Amniotic stem cell (primary cell): ENCODE measurements at places on chromosomes 7 and 10.

GRCh38 chr7:106220307-106220706 is 64.5 kb downstream of the NAMPT start:
- DNase-seq, result no peak

DNA sequence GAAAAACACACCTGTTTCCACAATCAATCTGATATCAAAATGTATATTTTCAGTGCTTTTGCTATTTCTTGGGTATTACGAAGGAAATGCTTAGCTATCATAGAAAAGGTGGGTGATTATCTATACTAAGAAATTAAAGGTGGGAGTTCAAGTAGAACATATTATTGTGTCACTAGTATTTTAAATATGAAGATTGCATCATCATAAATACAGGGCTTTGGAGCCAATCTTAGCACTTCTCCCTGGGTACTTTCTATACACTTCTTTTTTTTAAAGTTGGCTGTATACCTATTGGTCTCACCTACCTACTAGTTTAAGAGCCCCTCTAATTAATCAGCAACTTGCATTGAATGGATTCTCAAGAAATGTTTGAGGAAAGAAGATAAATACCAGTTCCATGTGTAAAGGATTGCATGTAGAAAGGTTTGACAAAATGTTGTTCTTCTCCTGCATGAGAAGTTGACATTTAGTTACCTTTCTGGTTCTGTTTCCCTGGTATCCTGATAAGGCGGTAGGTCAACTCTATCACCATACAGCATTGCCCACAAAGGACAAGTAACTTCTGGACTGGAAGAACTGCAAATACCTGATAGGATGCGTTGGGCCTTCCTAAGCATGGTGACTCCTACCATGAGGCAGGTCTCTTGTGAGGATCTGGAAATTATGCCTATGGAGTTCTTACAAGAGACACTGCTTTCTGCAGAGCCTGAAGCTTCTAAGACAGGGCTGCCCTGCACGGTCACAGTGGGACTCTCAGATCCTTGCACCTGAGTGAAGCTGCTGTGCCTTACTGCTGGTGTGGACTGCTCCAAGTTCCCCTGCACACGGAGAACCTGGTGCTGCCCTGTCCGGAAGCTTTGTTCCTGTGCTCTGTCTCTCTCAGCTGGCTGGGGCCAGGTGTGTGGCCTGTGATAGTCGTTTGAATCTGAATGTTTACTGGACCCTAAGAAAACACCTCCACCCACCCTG is 32.1 kb upstream of the PDSS1 start:
- no peak for DNase-seq

DNA sequence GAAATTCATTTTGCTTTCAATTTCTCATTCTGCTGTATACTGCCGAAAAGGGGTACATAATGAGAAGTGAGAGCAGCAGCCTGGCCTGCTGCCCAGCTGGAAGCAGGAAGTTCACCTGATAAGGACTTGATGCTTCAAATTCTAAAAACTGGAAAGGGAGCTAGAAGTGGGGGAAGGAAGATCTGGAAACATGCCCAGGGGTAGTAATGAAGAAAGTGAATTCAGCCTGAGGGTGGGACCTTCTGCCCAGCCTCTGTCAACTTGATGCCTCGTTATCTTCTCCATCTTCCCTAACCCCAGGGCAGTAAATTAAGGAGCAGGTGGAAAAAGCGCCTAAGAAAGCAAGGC is 69.4 kb downstream of the ARMH3 start:
- no peak for DNase-seq

DNA sequence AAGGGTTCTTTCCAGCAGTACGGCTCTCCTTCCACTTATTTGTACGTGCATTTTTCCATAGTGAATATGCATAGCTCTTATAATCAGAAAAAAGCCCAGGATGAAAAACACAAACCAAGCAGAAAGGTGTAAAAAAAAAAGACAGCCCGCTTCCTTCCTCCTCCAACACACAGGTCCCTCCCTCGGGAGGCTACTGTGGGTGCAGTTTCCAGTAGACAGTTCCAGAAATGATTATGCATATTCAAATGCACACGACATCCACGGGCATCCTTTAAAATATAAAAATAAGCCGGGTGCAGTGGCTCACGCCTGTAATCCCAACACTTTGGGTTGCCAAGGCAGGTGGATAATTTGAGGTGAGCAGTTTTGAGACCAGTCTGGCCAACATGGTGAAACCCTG is 59.9 kb downstream of the TNRC18 start:
- DNase-seq, result no peak

DNA sequence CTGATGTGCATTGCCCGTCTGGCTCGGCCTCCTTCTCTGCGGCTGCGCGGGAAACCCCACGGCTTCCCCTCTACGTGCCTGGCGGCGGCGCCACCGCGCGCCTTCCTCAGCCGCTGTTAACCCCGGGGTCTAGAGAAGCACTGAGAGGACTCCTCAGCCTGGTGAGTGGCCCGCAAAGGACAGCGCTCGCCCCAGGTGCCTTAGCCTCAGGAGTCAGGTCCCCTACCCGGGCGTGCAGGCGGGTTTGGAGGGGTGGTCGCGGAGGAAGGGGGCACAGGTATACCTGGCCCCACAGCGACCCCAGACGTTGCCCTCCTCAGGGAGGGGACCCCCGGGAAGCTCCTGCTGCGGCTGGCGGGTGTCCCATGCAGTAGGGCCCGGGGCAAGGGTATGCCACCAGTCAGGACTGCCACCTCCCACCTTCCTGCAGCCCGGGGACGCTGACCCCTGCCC is 51.0 kb downstream of the ARL5B start:
- DNase-seq, result no peak

DNA sequence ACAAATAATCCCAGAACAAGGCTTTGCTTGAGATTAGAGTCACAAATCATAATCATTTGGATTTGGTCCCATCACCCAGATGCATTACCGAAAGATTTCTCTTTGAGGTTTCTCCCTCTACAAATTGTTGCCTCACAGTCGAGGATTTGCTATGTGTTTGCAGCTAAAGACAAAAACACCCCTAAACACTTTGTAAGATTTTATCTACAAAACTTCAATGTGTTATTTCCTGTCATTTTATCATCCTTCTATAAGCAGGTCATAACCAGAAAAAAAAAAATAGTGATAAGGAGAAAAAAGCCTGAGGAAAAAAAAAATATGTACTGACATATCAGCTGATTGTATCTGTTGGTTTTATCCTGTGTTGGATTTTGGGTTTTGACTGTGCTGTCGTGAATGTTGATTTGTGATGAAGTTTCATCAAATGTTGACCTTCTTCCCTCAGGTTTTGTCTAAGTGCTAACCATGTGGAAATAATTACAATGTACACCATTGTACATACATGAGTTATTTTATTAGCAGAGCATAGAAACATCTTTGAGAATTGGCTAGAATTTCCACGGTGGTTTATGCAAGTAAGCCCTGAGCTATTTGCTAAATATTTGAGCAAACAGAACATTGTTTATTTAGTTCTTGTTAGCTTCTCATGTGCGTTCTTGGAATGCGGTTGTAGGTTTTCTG is 274.4 kb downstream of the NEBL start:
- DNase-seq, result no peak

- no peak for DNase-seq
Observed at GRCh38 chr7:10740805-10741204, 232.9 kb upstream of the PHF14 start.

- no peak for DNase-seq
Observed at GRCh38 chr10:128074589-128074988, 51.6 kb downstream of the MKI67 start.

DNA sequence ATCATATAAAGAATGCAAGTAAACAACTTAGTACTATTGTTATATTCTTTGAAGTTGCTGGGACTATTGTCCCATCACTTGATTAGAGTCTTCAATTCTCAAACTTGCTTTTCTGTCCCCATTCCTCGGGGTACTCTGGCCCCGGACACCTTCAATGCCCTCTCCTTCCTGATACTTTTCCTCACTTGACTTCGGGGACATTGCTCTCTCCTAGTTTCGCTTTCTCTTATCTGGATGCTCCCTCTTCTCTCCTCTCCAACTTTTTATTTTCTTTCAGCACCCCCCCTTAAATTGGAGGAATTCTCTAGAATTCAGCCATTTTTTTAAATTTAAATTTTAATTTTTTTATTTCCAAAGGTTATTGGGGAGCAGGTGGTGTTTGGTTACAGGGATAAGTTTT is 10.6 kb upstream of the OPTN start:
- no peak for DNase-seq

- DNase-seq, result no peak
Observed at GRCh38 chr10:63917363-63917762, 396.2 kb downstream of the REEP3 start.

DNA sequence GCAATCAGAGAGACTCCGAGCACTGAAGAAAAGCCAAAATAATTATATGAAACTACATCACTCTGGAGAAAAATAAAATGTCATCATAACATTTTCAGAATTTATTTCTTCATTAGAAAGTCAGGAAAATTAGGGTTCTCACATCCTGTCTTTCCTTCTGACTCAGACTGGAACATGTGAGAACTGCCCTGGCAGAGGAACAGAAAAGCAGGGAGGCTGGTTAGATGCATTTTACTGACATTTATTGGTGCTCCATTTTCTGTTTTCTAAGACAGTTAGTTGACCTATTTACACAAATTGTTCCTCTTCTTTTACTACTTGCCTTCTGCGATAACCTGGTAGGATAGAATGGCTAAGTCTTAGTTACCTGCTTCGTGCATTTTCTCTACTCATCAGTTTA is 58.6 kb upstream of the ANK3 start:
- DNase-seq, result no peak

DNA sequence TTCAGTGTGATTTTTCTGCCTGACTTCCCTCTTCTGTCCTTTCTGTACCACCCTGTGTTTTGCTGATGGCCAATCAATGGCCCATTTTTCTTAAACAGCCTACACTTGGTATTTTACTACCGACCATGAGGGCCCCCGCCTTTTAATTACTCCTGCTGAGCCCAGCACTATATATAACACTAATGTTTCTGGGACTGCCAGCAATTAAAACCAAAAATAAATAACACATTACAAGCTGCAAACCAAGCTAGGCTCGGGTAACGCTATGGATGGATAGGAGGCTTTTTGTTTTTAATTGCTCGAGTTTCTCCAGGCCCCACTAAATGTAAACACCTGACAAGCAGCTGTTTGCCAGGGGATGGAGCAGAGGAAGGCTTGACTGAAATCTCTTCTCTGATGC is 915.4 kb upstream of the AUTS2 start:
- no peak for DNase-seq

DNA sequence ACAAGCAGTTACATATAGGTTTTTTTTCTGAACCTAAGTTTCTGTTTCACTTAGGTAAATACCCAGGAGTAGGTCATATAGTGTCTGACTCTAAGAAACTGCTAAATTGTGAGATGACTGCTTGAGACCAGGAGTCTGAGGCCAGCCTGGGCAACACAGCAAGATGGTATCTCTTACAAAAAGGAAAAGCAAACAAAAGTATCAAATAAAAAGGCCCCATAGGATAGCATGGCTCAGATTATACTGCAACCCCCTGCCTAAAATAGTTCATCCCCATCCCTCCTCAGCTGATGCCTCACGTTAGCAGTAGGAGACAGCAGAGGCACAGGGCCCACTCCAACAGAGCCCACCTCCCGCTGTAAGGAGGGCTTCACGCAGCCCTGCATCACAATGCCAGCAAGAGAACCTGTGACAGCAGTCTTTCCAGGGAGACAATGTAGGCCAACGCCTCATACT is 90.3 kb downstream of the SRPK2 start:
- DNase-seq, result no peak

DNA sequence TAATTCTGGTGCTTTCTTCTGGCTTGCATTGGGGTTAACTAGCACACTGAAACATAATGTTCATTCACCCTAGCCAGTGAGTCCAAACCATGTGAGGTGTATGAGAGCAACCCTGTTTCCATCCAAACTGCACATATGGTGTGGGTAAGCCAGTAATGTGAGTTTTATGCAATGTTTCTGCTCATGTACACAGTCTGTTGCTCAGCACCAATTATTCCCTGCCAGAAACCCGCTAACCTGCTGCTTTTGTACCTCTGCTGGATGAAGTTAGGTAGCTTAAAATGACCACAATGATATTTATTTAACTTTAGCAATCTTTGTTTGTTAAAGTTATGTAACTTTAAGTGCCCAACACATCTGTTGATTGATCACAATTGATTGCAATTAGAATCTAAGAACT is 93.7 kb upstream of the RPA3 start:
- DNase-seq, result no peak

DNA sequence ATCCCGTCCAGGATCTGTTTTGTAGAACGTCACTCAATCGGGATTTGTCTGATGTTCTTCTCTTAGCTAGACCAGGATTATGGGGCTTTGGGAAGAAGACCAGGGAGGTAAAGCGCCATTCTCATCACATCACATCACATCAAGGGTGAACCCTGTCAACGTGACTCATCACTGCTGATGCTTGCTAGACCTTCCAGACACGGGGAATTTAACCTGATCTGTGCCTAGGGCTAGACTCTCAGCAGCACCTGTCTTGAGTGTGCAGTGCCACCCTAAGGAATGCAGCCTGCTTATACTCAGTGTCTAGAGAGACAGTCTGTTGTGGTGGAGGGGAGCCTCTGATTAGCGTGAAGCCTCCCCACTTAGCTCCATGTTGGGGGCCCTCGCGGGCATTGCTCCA is 678.6 kb upstream of the FOXK1 start:
- DNase-seq, result no peak

GRCh38 chr7:34190299-34190698 is 285.0 kb downstream of the BMPER start:
- no peak for DNase-seq

DNA sequence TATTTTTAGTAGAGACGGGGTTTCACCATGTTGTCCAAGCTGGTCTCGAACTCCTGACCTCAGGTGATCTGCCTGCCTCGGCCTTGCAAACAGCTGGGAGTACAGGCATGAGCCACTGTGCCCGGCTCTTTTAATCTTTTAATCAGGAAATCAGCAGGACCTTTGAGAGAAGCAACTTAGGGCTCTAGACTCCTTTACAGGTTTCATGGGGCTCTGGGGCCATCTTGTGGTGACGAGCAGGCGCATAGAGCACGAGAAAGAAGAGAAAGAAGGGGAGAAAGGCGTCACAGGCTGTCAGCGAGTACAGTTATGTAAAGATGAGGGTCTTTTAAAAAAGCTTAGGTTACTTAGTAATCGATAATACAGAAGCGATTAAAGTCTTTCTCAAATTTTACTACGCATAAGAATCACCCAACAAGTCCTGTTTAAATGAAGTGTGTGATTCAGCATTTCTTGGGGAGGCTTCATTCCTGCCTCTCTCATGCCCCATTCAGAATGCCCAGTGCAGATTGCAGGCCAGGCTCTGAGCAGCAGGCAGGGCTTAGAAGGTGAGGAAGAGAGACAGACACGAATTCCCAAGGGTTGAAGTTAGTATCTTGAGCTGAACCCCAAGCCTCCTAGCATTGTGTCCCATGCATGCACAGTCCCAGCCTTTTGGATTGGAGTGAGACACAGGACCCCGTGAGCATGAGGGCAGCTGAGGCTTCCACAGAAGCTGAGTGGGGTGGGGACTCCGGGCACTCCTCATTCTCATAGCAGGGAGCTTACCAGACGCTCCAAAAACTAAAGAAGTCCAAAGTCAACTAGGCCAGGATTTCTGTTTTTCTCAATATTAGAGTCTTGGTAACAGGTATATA is 23.6 kb upstream of the PFKP start:
- peak; percentile 76 for DNase-seq

GRCh38 chr10:73509695-73510094 is 13.9 kb upstream of the PPP3CB start:
- DNase-seq, result no peak

GRCh38 chr7:139808846-139809442 is 20.1 kb upstream of the TBXAS1 start:
- DNase-seq, result no peak

GRCh38 chr7:94444813-94445212 is 50.1 kb downstream of the COL1A2 start:
- DNase-seq, result no peak
